ENCODE measurements at places on chromosomes 13 and 19. TPM values are rescaled to one million over a fixed set of nuclear protein-coding genes. Genes with fewer than 3 reads are reported as not detected.

The PBX4 gene
- total RNA-seq = 0.90 TPM

The OR7C1 gene
- total RNA-seq = not detected

The IRGC gene
- not detected for total RNA-seq

The SMIM17 gene
- total RNA-seq = 0.28 TPM

The CPB2 gene
- total RNA-seq = not detected

The KL gene
- total RNA-seq = not detected

The B3GNT3 gene
- not detected for total RNA-seq

The KLC3 gene
- 0.18 TPM for total RNA-seq

DNA sequence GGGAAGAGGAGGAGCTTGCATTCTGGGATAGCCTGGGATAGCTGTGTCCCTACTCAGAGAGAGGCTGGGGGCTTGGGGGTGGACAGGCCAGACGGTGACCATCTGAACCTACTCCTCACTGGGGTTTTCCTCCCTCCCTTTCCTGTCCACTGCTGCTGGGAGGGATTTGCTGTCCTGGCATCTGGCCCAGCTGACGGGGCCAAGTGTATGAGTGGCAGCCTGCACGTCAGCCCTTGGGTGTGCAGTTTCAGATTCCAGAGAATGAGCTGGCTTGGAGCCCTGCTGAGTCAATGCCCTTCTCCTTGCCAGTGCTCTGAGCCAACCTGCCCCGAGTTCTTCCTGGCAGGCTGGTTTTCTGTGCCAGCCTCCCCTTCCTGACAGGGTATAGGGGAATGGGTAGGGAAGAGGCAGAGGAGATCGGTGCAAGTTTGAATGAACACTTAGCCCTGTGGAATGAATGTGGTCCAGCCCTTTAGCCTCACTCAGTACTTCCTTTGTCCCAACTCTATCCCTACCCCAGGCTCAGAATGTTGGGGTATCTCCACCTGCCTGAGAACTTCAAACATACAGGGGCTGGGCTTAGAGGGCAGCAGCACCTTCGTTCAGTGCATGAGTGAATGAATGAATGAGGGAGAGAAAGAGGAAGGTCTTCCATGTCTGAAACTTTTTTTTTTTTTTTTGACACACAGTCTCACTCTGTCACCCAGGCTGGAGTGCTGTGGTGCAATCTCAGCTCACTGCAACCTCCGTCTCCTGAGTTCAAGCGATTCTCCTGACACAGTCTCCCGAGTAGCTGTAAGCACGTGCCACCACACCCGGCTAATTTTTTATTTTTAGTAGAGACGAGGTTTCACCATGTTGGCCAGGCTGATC, 1.8 kb upstream of the ANGPTL4 start:
- H3K27ac ChIP-seq = peak overlapping the region; percentile 46
- no peaks in the 10 kb centered on the region for H3K27me3 ChIP-seq
- no peak overlapping the region for H3K4me3 ChIP-seq
- H3K4me1 ChIP-seq = peaks cover 17% of the 10 kb centered on the region
- H3K36me3 ChIP-seq = no peaks in the 10 kb centered on the region

- no peaks in the 10 kb centered on the region for H3K4me1 ChIP-seq
- no peak for DNase-seq
- H3K27me3 ChIP-seq = no peaks in the 10 kb centered on the region
- no peak overlapping the region for H3K4me3 ChIP-seq
Observed at GRCh38 chr13:107860284-107860683, 355.1 kb downstream of the LIG4 start.

DNA sequence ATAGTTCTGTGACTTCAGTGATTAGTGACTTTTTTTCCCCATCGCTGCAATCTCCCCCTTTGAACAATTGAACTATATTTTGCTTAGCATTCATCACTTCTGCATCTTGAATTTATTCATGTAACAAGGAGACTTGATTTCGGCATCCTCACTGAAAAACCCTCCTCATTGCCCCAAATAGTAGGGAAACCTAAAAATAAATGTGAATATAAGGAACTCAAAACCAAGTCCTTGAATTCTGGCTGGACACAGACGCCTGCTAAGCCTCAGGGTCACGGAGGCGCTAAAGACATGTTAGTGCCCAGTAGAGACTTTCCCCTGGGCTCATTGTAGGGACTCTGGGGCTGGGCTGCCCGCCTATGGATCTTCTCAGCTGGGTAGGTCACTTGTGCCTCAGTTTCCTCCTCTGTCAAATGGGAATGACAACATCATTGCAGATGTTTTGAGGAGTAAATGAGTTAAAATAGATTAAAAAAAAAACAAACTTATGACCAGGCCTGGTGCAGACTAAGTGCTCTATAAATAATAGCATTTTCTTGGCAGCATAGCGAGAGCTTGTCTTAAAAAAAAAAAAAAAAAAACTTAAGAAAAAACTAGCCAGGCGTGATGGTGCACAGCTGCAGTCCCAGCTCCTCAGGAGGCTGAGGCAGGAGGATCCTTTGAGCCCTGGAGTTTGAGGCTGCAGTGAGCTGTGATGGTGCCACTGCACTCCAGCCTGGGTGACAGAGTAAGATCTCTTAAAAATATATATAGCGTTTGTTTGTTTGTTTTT, 1.8 kb upstream of the ADGRE5 start:
- H3K4me1 ChIP-seq = peaks cover 20% of the 10 kb centered on the region
- H3K27ac ChIP-seq = no peak overlapping the region
- no peaks in the 10 kb centered on the region for H3K36me3 ChIP-seq
- DNase-seq = no peak
- no peak overlapping the region for H3K4me3 ChIP-seq
- no peaks in the 10 kb centered on the region for H3K27me3 ChIP-seq

DNA sequence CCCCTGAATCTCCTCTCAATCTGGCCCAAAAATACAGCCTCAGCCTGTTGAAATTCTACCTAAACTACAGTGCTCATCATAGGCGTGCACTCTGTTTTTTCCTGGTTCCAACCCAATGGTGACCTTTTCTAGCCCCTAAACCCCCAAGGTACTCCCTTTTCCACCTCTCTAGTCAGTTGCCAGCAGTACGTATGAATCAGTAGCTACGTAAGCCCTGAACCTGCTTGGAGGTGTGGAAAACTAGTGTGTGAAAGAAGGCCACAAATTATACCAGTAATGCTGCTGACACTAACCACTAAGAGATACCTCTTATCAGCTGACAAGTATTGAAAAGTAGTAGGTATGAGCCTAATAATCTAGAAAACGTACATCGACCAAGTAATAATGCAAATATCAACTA, 60.9 kb downstream of the FOXO1 start:
- no peak overlapping the region for H3K27ac ChIP-seq
- H3K27me3 ChIP-seq = no peaks in the 10 kb centered on the region
- no peak for DNase-seq
- H3K36me3 ChIP-seq = no peaks in the 10 kb centered on the region
- H3K4me1 ChIP-seq = no peaks in the 10 kb centered on the region

DNA sequence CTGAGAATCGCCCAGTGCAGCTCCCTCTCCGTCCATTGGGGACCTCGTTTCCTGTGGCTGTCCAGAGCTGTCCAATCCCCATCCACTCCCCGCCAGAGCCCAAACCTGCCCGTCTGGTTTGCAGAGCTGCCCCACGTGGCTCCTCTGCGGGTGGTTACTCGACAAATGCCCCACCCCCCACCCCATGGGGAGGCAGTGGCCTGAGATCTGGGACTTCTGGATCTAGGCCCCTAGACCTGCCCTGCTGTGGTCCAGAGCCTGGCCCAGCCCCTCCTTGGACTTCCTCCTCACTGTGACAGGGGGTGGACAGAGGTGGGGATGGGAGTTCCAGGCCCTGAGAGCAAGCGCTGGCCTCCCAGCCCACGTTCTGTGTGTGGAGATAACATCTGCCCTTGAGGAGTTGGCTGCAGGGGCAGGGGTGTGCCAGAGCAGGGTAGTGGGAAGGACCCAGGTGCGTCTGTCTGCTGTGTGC, 29.1 kb downstream of the PAK4 start:
- no peak overlapping the region for H3K27ac ChIP-seq
- H3K4me1 ChIP-seq = peaks cover 22% of the 10 kb centered on the region
- no peaks in the 10 kb centered on the region for H3K27me3 ChIP-seq
- H3K36me3 ChIP-seq = no peaks in the 10 kb centered on the region
- no peak overlapping the region for H3K4me3 ChIP-seq

DNA sequence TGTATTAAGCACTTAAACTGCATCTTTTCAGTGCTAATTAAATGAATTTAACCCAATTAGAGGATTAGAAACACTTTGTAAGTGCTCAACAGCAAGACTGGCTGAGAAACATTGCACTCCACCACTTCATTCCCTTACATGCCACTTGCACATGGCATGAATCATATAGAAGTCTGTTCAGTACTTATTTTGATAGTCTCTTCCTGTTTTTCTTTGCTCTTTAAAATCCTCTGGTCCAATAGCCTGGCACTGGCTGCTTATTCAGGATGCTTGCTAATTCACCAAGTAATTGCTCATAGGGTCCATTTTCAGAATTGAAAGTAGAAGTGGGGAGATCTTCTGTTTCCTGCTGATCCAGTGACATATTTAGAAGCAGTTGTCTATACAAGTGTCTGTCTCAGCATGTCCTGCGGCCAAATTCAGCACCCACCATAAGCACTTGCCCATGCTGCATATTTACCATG, 900.1 kb downstream of the PCDH9 start:
- H3K27ac ChIP-seq = no peak overlapping the region
- no peaks in the 10 kb centered on the region for H3K4me1 ChIP-seq
- H3K4me3 ChIP-seq = no peak overlapping the region
- peak; percentile 37 for DNase-seq
- H3K27me3 ChIP-seq = no peaks in the 10 kb centered on the region

DNA sequence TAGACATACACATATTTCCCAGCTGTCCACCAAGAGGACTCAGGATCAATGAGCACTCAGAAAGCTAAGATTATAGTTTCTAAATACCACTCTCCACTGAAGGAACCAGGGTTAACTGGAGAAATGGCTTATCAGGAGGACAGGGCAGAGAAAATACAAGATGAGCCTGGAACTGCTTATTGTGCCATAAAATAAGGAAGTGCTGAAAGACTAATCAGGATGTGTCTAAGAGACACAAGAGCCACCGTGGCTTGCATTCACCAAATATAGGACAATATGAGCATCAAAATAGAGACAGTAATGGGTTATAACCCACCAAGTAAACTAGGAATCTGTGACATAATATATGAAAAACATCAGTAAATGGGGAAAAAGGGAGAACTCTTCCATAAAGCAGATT, 32.8 kb downstream of the KLF12 start:
- no peak overlapping the region for H3K27ac ChIP-seq
- H3K4me3 ChIP-seq = no peak overlapping the region
- no peak for DNase-seq
- peaks cover 5% of the 10 kb centered on the region for H3K4me1 ChIP-seq
- no peaks in the 10 kb centered on the region for H3K27me3 ChIP-seq
- no peaks in the 10 kb centered on the region for H3K36me3 ChIP-seq

GRCh38 chr13:62710787-62711186, 1295.1 kb upstream of the PCDH20 start:
- H3K4me1 ChIP-seq = no peaks in the 10 kb centered on the region
- no peak for DNase-seq
- no peak overlapping the region for H3K4me3 ChIP-seq
- no peak overlapping the region for H3K27ac ChIP-seq

DNA sequence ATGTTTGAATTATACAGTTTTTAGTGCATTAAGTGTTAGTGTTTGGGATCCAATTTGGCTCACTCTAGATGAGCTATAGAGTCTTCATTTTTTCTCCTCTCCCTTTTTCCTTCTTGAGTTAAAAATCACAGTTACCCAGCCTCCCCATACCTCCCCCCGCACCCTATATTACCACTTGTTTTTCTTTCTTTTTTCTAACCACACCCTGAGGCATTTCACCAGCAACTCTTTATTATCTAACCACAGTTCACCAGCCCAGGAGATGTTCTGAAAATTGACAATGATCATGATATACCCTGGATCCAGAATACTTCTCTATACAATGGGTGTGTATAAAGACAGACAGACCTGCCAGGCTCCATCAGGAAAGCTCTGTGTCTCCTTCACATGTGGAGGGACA, 86.5 kb upstream of the UBL3 start:
- no peak overlapping the region for H3K4me3 ChIP-seq
- H3K4me1 ChIP-seq = no peaks in the 10 kb centered on the region
- no peaks in the 10 kb centered on the region for H3K36me3 ChIP-seq
- H3K27ac ChIP-seq = no peak overlapping the region

- H3K4me1 ChIP-seq = peaks cover 9% of the 10 kb centered on the region
- peaks cover 10% of the 10 kb centered on the region for H3K27me3 ChIP-seq
- H3K27ac ChIP-seq = no peak overlapping the region
- no peak for DNase-seq
- H3K36me3 ChIP-seq = no peaks in the 10 kb centered on the region
- no peak overlapping the region for H3K4me3 ChIP-seq
Observed at GRCh38 chr13:44048326-44048725, 168.6 kb downstream of the LACC1 start.

- peaks cover 3% of the 10 kb centered on the region for H3K4me1 ChIP-seq
- no peaks in the 10 kb centered on the region for H3K36me3 ChIP-seq
- no peaks in the 10 kb centered on the region for H3K27me3 ChIP-seq
- peak overlapping the region; percentile 84 for H3K27ac ChIP-seq
Observed at GRCh38 chr19:2457394-2458037, 757 bp upstream of the LMNB2 start.

- DNase-seq = no peak
- H3K27me3 ChIP-seq = no peaks in the 10 kb centered on the region
- H3K27ac ChIP-seq = peak overlapping the region; percentile 96
- H3K4me1 ChIP-seq = peaks cover 5% of the 10 kb centered on the region
- peak overlapping the region; percentile 78 for H3K4me3 ChIP-seq
Observed at GRCh38 chr19:19319732-19320360, 463 bp downstream of the SUGP1 start.

Data from IMR-90 (cell line).